Panc1 (cell line): ENCODE measurements at places on chromosomes 12 and 14. TPM values are rescaled to one million over a fixed set of nuclear protein-coding genes. Genes with fewer than 3 reads are reported as not detected.

GRCh38 chr14:22556990-22557623, 31.9 kb downstream of the DAD1 start:
- DNase-seq, result peak; percentile 50

- DNase-seq, result peak; percentile 50
Measured at GRCh38 chr14:55599250-55599879, 19.4 kb downstream of the KTN1 start.

DNA sequence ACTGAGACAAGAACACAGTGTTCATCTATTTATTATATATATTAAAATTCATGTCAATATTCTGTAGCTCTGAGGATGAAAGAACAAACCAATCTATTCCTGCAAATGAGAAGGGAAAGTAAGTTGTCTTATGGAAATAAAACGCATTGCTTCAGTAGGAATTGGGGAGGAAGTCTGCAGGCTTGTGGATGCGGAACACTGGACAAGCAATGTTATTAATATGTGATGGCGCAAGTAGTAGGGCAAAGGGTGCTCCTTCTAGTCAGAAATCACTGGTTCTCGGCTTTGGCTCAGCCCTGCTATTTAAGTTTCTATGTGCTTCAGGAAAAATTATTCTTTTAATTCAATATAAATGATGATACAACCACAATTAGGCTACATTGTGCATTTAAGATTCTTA, 28.8 kb upstream of the RAP1B start:
- no peak for DNase-seq

Gene KCNC2
- not detected for total RNA-seq

Gene LRP6
- 22.0 TPM for total RNA-seq

Gene ZDHHC22
- total RNA-seq, result 0.46 TPM
